ENCODE measurements at places on chromosomes 16 and 17.

DNA sequence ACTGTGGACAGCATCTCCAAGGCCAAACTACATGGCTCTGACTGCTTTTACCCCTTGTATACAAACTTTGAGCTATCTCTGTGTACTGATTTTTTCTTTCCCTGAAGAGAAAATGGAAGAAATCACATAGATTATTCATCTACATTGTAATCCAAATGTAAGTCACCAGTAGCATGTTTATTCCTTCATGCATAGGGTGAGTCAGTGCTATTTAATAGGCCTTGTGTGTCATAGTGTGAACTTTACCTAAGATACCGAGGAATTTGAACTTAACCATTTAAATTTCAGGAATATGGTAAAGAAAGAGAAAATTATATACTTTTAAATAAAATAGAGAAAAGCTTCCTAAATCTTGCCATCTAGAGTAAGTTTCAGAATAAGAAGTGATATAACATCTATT, 16.5 kb downstream of the PHKB start:
- DNase-seq = no peak

DNA sequence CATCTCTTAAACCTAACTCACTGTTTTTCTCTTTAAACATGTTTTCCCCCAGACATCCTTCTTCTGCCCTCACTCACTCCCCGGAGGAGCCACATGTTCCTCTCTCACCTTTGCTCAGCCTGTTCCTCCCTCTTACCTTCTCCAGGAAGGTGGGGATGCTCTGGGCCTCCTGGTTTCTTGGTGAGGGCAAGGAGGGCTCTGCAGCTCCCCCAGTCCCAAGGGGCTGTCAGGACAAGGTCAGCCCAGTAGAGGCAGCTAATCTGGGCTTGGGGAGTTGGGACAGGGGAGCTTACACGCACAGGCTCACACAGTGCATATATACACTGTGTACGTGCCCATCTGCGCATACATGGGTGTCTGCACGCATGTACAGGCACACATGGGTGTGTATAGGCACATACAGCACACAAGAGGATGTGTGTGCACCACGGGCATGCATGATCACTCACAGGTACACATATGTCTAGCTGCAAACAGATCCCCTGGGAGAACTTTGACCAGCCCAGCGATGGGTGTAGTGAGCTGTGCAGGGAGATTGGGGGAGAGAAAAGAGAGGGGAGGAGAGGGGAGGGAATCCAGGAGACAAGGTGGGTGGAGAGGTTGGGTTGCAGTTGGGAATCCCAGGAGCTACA, 28.6 kb upstream of the SPNS3 start:
- DNase-seq = no peak

- no peak for DNase-seq
Observed at GRCh38 chr17:51481370-51481769, 221.0 kb downstream of the UTP18 start.

DNA sequence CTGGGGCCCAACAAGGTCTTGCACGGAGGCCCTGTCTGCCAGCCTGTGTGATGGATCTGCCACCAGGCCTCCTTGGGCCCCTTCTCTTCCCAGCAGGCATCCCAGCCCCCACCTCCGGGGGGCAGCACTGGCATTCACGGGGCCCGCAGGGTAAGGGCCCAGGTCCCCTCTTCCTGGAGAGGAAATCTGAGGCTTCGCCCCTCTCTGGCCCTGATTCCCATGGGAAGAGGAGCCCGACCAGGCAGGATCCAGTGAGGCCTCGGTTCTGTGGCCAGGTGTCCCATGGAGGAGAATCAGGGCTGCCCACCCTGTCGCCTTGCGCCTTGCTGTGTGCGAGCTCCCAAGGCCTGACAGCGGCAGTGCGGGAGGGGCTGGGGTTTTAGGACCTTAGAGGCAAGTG, 48.4 kb downstream of the PDPK1 start:
- no peak for DNase-seq

GRCh38 chr17:32103476-32104113, 38.7 kb upstream of the RHOT1 start:
- DNase-seq = no peak

DNA sequence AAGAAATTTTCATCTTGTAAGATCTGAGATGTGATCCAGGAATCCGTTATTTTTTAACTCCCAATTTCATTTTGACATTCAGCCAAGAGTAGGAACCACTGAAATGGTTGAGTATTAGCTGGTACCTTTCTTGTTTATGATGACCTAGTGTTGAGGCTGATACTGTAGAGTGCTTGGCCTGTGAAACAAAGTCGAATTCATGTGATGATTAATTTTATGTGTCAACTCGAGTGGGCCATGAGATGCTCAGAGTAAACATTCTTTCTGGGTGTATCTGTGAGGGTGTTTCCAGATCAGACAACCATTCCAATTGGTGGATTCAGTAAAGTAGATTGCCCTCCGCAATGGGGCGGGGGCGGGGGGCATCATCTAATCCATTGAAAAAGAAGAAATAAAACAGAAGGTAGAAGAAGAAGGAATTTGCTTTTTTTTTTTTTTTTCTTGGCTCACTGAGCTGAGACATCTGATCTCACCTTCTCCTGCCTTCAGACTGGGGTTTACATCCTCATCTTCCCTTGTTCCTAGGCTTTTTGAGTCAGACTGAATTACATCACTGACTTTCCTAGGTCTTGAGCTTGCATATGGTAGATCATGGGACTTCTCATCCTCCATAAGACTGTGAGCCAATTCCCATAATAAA, 264.6 kb upstream of the KCNJ16 start:
- no peak for DNase-seq

DNA sequence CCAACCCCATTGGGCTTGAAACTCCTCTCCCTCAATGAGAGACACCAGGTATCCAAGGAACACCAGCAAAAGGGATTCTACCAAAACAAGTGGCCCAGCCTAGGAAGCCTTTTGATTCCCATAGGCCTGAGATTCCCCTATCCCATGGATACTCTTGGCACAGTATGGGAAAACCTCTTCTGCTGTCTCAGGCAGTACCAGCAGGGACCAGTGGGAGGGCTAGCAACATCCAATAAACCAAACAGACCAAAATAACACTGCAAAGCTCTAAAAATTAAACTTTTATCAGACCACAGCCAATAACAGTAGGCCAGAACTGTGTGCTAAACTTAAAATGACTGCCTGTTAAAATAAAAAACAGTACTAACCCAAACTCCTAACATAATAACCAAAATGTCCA, 153.9 kb upstream of the CES5A start:
- DNase-seq = no peak

DNA sequence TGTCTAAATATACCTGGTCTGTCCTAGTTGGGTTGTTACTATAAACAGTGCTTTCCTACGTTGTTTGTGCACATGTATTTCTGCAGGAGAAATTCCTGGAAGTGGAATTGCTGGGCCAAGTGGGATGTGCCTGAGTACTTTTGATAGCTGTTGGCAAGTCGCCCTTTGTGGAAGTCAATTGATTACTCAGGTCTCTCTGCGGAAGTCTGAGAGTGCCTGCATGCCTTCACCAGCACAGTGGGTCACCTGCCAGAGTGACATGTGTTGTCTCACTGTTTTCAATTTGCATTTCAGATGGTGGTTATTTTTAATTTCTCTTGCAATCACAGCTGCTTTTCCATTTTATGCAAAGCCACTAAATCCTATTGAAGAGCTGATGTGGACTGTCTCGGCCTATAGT, 2.3 kb upstream of the MVD start:
- no peak for DNase-seq

GRCh38 chr17:54623746-54624145, 276.9 kb upstream of the TOM1L1 start:
- no peak for DNase-seq

- peak; percentile 20 for DNase-seq
Observed at GRCh38 chr17:38674014-38674748, 576 bp downstream of the EPOP start.

- DNase-seq = no peak
Observed at GRCh38 chr17:73560661-73561060, 83.6 kb downstream of the SDK2 start.

DNA sequence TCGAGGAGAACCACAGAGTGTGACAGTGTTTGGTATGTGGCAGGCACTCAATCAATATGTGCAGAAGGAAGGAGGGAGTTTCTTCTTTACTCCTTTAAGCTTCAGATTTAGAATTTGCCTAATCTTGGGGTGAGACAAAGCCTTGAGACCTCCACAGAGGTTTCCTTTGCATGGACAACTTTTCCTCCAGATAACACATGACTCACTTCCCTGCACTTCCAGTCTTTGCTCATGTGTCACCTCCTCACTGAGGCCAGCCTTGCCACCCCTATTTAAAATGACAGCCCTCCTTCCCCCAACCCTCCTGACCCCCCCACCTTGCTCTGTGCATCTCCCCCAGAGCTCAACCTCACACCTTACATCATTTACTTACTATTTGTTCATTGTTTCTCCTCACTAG, 17.4 kb upstream of the NOS2 start:
- DNase-seq = no peak

- no peak for DNase-seq
Observed at GRCh38 chr16:77424871-77425604, 9.8 kb downstream of the ADAMTS18 start.

GRCh38 chr17:61362852-61363600, 36.6 kb upstream of the TBX2 start:
- DNase-seq = no peak

GRCh38 chr17:9315360-9315759, 260.3 kb downstream of the STX8 start:
- DNase-seq = no peak

DNA sequence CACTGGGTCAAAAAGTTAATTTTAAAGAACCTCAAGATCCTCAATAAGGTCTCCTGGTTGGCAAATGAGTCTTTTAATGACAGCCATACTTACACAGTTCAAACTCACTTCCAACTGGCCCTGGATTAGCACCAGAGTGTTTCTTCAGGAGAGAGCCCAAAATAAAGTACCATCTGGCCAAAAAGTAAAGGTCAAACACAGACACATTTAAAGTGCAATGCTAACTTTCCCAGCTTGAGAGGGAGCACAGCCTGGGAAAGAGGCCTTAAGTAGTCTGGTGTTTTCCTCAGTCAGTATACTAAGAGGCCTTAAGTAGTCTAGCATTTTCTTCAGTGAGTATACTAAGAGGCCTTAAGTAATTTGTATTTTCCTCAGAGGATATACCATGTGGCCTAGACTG, 46.6 kb upstream of the ERN1 start:
- DNase-seq = no peak

DNA sequence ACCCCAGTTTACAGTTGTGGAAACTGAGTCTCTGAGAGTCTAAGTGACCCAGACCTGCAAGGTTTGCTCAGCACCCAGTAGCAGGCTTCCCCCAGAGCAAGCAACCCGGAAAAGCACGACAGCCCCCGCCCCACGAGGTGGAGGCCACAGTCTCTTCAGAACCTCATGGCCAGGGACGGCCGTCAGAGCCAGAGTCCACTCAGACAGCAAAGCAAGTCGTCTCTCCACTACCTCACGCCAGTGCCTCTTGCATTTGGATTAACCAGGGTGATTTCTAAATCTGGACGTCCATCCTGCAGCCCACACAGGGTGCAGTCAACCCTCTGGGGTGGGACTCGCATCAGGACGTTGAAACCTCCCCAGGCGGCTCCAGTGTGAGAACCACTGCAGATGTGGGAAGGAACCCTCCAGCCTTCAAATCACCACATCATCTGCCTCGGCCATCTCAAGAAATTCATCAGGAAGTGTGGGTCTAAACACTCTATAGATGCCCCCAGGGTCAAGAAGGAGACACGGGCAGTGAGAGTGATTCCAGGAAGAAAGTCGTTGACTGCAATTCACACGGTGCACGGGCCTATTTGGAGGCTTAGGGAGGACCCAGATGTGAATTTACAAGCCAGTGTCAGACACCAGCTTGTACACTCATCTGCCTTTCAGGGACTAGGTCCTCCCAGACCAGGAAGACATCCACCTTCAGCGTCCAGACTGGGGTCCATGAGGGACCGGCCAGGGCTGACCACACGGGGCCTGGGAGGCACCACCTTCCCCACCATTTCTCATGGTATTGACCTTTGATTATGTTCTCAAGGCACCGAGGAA, 20.2 kb upstream of the RBFOX3 start:
- no peak for DNase-seq
